Stimulated activated CD8-positive, alpha-beta memory T cell treated with anti-CD3 and anti-CD28 coated beads, Interleukin-15, amount 100 ng/mL, for 1 hour (primary cell): ENCODE measurements at places on chromosomes 16 and 17.

DNA sequence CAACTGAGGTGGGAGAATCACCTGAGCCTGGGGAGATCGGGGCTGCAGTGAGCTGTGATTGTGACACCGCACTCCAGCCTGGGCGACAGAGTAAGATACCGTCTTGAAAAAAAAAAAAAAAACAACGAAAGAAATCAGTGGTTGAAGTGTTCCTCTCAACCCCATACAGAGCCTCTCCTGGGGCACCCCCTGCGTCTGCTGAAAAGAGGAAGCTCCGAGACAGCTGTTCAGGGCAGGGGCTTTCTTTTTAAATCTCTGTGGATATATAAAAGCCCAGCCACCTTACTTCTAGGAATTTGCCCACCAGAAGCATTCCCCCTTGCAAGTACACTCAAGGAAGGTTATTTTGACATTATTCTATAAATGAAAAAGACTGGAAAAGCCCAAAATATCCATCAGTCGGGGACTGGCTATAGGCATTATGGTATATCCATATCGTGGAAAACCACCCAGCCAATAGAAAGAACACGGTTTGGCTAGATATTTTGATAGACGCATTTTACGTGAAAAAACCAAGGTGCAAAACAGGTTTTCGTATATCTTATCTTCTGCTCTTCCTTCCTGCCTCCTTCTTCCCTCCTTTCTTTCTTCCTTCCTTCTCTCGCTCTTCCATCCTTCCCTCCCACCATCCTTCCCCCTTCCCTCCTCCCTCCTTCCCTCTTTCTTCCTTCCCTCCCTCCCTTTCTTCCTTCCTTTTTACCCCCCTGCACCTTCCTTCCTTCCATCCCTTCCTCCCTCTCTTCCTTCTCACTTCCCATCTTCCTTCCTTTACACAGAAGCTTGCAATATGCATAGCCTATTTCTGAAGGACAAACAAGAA is 9.2 kb upstream of the CCL22 start:
- no peak for DNase-seq

- DNase-seq: no peak
Observed at GRCh38 chr16:31696968-31697743, 169.5 kb downstream of the AHSP start.

DNA sequence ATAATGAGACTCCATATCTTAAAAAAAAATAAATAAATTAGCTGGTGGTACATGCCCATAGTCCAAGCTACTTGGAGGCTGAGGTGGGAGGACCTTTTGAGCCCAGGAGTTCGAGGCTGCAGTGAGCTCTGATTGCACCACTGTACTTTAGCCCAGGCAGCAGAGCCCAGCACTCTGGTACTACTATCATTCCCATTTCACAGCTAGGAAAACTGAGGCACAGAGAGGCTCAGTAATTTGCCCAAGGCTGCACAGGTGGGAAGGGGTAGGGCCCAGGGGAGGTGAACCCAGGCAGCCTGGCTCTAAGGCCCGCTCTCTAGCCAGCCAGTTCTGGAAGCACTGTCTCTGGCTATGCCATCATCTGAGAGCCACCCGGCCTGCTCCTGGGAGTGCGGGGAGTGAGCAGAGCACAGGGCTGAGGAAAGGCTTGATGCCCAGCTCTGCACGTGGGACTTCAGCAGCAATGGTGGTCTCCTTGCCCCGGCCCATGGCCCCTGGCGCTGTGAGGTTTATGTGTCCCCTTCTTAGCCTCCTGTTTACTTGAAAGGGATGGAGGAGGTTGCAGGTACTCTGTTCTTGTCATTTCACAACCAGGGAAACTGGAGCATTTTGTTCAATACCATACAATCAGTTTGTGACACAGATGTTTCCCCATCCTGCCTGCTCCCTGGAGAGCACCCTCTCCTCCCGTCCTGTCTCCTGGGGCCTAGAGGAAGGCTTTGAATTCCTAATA is 222.3 kb downstream of the KATNIP start:
- no peak for DNase-seq

DNA sequence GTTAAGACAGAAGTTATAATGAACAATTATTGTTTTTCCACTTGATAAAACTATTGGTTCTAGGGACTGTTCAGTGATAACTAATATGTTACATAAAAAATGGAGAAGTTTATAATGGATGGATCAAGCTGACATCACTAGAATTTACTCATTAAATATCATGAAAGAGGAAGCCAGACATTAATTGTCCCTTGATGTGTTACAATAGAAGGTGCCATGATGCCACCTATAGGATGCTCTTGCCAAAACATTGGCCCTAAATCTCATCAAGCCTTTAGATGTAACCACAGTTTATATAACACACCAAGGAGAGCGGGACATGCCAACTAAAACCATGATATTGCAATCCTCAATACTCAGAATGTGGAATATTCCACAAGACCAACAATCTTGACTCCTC is 147.9 kb upstream of the MON1B start:
- no peak for DNase-seq

GRCh38 chr16:50939356-50939755 is 197.5 kb downstream of the CYLD start:
- DNase-seq: no peak

DNA sequence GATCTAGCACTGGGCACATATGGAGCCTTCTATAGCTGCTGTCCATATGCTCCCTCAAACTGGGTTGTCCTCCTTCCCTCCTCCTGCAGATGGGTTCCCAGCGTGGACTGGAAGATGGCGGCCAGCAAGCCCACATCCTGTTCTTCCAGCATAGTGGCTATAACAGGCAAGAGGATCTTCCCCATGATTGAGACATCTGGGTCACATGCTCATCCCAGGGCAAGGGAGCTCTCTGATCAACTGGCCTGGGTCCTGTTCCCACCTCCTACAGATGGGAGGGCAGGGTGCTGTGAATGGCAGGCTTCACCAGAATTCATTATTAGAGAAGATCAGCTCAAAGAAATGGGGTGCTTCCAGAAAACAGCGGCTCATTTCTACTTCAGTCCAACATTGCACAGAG is 210.2 kb downstream of the PARN start:
- no peak for DNase-seq

DNA sequence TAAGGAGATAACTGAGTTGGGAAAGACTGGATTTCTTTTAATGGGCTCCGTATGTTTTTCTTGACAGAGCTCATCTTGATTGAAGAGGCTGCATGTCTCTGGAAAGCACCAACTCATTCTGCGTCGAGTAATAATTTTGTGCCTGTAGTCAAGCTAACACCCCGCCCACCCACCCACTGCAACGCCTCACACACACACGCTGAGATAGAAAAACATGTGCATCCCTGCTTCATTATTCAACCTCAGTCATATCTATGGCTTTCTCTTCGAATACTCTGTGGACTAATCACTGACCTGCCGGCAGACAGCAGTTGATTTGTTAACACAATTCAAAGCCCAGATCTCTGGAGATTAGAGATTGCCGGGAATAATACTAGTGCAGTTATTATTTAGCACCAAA is 220.2 kb upstream of the TOM1L1 start:
- DNase-seq: no peak

GRCh38 chr16:83211711-83212110 is 584.9 kb downstream of the CDH13 start:
- DNase-seq: no peak

- no peak for DNase-seq
Observed at GRCh38 chr16:73233846-73234424, 186.0 kb upstream of the ZFHX3 start.

DNA sequence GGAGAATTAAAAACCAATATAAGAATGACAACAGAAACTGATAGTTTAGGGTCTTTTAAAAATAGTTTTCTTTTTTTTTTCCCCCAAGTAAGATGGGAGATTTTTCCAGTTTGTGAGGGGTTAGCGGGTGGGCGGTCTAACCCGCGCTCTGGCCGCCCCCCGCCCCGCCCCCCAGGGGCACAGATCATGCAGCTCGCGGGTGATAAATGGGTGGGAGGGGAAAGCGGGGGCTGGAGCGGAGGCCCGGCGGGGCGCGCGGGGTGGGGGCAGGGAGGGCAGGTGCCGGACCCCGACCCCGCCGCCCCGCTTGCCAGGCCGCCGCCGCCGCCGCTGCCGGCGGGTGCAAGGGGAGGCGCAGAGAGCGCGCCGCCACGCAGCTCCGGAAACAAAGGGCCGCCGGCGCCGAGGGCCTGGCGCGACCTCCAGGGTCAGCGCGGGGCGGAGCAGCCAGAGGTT is 60.1 kb upstream of the GSE1 start:
- DNase-seq: no peak

GRCh38 chr16:56749672-56750491 is 20.0 kb downstream of the NUP93 start:
- DNase-seq: no peak

GRCh38 chr17:75712446-75712845 is 8.8 kb upstream of the ITGB4 start:
- DNase-seq: no peak

DNA sequence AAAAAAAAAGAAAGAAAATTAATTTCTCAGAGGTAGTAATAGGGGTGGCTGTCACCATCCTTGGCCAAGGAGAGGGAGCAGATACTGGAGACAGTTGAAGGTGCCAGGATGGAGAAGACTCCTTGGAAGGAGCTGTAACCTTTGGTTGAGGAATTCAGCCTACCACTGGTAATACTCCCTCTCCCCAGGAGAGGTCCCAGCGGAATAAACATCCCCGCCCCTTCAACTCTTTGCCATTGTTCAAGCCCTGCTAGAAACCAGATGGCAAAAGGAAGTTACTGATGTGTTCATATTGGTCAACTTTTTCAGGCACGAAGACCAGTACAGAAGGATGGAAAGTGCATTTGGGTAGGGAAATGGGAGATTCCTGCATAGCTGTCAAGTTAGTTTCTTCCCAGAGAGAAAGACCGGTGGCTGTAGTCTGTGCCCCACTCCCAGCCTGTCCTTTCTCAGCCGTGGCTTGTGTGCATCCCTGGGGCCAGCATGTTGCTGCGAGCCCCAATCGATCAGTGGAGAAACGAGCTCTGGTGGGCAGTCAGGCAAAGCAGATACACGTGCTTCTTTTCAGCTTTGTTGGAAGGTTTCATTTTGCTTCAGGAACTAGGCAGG is 612.1 kb downstream of the MAF start:
- no peak for DNase-seq

- DNase-seq: no peak
Observed at GRCh38 chr17:32158870-32159585, 16.7 kb downstream of the RHOT1 start.

- DNase-seq: no peak
Observed at GRCh38 chr17:17851103-17852002, 14.6 kb upstream of the SREBF1 start.

- DNase-seq: no peak
Observed at GRCh38 chr16:6728381-6728780, 604.3 kb upstream of the RBFOX1 start.

DNA sequence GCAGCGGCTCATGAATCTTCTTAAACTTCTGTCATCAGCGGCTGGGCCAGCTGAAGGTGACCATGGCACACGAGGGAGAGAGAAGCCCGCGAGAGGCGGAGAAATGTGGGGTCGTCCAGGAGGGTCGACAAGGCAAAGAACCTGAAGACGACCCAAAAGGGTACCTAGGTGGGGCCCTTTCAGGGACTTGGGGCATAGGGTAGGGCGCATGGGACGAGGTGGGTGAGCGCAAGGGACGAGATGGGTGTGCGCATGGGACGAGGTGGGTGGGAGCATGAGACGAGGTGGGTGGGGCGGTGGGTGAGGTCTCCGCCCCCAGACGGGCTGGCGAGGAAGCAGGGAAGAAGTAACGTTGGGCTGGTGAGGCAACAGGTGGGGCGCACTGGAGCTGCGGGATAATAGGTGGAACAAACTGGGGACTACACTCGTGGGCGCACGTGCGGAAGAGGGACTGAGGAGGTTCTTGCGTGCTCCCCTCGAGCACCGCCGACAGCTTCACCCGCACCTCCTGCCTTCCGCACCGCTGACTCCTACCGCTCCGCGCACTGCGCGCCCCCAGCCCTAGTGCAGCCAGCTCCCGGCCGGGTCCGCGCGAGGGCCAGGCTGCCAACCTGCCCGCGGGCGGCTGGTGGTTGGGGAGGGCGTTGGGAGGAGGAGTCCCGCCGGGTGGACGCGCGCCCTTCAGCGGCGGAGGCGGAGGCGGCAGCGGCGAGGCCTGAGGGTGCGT is 23.2 kb upstream of the CRYM start:
- DNase-seq: no peak

DNA sequence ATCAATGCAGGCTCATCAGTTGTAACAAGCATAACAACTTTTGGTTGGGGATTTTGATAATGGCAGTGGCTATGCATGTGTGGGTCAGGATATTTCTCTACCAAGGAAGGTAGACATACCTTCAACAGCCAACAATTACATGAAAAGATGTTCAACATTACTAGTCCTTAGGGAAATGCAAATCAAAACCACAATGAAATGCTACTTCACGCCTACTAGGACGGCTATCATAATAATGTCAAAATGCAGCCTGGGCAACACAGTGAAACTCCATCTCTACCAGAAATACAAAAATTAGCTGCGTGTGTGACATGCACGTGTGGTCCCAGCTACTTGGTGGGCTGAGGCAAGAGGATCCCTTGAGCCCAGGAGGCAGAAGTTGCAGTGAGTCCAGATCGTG is 7.3 kb upstream of the SLC5A10 start:
- no peak for DNase-seq

DNA sequence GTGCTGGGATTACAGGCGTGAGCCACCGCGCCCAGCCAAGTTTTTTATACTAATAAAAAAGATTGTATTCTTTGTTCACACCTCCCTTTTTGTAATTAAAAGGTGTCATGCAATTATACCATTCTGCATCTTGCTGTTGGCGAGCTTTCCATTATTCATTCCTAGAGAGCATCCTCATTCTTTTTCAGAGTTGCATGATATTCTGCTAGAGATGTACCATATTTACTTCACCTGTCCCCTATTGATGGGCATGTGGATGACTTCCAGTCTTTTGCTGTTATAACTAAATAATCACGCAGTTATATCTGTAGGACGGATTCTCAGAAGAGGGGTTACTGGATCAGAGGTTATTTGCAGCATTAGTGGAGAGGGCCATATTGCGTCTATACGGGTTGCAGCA is 17.0 kb downstream of the SGSM2 start:
- no peak for DNase-seq

DNA sequence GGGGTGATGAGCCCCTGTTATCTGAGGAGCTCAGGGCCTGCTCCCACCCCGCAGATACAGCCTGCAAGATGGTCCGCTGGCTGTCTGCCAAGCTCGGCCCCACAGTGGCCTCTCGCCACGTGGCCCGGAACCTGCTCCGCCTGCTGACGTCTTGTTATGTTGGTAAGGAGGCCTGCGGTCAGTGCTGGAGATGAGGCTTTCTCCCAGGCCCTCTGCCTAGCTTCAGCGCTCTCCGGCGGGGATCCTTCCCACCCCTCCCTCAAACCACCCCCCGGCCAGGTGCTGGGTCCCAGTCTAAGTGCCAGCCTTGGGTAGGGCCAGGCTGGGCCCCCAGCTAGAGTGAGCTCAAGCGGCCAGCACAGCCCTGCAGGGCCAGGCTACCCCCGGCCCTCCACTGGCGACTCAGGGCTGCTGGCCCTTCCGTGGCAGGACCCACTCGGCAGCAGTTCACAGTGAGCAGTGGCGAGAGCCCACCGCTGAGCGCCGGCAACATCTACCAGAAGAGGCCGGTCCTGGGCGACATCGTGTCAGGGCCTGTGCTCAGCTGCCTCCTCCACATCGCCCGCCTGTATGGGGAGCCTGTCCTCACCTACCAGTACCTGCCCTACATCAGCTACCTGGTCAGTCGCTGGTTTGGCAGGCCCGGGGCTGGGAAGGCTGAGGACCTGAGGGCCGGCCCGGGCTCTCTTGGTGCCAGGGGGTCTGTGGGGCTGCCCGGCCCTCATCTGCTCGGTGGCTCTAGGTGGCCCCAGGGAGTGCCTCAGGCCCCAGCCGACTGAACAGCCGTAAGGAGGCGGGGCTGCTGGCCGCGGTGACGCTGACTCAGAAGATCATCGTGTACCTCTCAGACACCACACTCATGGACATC is 6.1 kb downstream of the WDR81 start:
- no peak for DNase-seq
